ENCODE measurements at places on chromosomes 12 and 14.

DNA sequence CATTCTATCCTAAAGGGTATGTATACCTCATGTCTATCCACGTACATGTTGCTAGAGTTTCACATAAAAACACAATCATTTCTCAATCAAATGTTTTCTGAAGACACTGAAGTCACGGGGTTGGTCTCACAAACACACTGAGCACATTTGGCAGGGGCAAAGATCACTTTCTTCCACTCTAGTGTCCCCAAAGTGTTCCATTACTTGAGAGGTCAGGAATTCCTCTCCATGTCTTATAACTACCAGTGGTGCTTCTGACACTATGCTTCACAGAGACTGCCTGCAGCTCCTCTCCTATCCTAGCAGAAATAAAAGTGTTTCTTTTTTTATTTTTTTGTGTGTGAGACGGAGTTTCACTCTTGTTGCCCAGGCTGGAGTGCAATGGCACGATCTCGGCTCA is 19.1 kb downstream of the ZFYVE1 start:
- DNase-seq: no peak

DNA sequence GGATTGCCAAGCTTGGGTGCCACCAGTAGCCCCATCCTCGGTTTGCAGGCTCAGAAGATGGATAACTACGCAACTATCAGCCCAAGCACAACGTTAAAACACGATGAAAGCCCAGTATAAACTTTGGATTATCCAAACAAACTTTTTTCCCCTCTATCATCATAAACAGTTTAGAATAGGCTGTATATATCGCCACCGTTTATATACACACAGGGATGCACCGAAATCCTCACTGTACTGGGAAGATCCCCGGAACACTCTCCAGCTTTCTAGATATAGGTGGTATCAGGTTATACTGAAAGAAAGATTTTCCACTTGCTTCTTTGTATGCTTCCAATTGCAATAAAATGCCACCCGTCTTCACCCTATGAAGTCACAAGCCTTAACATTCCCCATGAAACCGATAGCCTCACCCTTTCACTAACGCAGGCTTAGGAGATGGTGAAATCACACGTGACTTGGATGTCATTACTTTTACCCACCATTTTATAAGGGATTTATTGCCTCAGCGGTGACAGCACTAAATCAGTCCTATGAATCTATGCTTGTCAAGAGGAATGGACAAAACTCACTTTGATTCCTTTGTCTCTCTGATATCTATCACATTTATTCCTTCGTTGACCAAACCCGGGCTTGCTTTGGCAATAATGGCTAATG is 207.6 kb upstream of the FOXN3 start:
- DNase-seq: no peak

DNA sequence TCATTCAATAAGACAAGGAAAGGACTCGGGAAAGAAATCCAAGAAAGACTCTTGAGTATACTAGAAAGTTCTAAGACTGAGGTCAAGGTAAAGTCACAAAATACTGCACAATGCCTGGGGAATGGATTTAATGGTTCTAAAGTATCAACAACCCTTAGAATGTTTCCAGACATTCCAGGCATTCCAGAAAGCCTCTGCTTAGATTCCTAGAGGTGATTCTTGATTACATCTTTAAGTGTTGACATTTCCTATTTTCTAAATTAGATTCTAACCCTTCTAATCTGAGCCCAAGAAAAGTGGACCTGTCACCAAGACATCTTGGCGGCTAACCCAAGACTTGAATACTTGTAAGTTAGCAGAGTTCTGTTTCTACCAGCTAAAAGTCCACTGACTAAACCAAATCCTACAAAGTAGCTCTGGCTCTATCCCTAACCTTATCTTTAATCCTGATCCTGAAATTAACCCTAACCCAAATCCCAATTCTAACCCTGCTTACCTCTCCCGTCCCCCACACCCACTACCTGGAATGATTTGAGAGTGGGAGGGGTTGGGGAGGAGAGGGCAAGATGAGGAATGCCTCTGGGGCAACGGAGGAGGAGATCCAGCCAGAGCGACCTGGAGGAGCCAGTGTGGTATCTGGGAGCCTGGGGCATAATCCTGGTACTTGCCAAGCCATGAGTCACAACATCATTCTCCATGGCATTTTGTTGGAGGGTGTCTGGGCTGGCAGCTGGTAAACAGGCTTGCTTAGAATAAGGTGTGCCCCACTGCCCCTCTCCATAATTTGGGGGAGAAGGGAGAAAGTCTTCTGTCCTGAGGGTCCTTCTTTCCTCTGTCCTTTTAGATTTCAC is 93.4 kb upstream of the HOXC13 start:
- peak; percentile 16 for DNase-seq

- DNase-seq: no peak
Observed at GRCh38 chr14:21026274-21026987, 1.6 kb upstream of the NDRG2 start.

- DNase-seq: no peak
Observed at GRCh38 chr14:81222691-81223090, 1.9 kb upstream of the GTF2A1 start.

- no peak for DNase-seq
Observed at GRCh38 chr14:49621114-49621881, 699 bp downstream of the MGAT2 start.

DNA sequence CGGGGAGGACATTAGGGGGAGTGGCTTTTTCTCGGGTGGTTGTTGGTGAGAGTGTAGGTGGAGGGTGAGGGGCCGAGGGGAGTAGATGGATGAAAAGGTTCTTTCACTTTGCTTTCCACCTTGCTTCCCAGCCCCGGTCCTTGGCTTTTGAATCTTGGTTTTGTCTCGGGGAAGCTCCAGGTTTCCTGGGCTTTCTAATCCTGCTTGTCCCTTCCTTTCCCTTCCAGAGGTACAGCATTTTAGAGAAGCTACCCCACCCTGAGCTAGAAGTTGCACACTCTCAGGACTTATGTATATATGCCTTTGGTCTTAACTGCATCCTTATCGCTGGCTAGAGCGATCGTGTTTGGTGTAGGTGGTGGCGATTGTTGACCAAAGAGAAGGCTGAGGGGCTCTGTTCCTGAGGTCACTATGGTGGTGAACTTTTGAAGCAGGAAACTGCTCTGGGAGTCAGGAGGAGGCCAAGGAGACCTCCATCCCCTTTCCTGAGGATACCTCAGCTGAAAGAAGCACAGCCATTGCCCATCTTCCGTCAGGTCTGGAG is 862 bp downstream of the PIP4K2C start:
- DNase-seq: no peak

DNA sequence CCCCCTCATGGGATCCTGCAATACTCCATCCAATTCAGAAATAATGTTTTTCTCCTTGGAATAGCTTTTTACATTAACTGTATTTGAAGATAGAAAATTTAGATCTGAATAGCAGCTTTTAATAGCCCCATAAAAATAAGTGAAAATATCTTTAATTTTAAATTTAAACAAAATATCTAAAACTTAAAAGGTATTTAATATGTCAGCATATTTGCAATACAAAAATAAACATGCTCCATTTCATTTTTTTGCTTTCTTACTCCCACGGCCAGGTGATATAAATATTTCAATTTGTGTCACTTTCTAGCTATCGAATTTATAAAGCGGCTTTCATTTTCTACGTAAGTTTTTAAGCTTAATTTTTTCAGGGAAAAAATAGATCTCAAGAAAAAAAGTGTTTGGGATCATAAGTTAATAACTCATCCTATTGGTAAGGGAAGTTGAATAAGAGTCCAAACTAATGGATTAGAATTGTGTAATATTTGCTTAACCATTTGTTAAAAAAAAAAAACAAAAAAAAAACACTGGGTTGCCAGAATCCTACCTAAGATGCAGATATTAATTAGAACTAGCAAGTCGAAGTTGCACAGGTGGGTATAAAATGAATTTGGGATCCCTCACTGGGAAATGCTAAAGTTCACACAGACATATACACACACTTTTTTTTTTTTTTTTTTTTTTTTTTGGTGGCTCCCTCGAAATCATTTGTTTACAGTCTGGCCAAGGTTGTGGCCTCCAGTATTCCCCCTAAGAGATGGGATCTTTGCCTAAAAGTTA is 47.6 kb downstream of the PPP2R5C start:
- no peak for DNase-seq

- DNase-seq: no peak
Observed at GRCh38 chr14:23630687-23631086, 5.5 kb upstream of the DHRS2 start.

GRCh38 chr12:97182769-97183168 is 275.7 kb downstream of the NEDD1 start:
- no peak for DNase-seq

DNA sequence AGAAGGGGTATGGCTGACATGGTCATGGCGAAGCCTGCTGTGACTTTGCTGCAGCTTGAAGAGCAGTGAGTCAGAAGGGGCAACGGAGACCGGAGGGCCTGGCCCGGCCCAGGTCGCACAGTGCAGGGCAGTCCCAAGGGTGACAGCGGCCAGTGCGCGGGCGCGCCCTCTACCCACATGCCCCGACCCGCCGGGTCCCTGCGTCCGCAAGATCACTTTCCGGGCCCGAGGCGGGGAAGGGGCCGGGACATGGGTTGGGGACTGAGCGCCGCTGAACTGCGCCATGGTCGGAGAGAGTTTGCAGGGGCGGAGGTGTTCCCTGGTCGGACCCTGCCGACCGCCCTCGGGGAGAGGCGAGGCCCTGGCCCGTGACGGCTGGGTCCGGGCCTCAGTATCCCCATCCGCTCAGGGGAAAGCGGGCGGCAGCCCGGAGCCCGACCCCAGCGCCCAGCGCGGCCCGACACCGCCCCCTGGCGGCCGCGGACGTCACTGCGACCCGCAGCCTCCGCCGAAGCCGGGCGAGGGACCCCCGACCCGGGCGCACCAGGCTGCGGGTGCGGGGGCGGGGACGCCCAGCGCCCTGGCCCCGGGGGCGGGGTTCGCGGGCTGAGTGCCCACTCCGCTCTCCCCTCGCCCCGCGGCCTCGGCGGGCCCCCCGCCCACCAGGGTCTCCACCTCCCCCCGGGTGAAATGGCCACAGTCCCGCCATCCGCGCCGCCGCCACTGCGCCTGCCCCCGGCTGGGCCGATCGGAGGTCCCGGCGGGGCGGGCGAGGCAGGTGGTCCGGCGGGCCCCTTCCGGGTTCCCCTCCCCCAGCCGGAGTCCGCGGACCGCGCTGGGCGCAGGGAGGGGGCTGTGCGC is 7.2 kb upstream of the ANKRD9 start:
- DNase-seq: no peak

- DNase-seq: no peak
Observed at GRCh38 chr14:31402764-31403439, 17.4 kb downstream of the HEATR5A start.

GRCh38 chr14:23578560-23579310 is at the start of gene JPH4:
Gene JPH4, minus strand, starts transcription at chr14:23578790. Its CDS starts 1,337 bp downstream, at chr14:23577453.
- DNase-seq: no peak

DNA sequence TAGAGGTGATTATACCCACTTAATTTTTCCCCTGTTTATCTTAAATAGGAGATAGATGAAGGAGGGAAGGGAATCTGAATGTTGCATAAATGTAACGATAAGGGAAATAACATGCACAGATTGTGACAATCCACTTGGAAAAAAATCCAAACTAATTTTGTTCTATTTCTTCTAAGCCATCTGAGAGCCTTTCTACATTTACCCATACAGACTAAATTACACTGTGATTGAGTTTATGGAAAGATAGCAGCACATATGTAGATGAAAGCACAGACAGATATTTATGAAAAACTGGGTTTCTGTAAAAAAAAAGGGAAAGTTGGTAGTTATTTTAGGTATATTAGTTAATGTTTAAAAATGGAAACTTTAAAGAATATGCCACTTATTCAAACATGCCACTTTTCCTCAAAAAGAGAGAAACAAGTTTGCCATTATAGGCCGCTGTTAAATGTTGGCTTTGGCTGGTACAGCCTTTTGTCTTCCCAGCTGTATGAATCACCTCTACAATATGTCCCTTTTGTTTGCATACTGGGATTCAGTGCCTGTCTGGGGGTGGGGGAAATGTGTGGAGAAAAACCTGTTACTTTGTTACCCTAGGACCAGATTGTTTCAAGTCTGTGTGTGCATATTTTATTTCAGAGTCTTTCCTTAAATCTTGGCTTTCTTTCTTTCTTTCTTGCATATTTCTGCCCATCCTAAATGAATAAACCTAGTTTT is 470.2 kb upstream of the LMO3 start:
- no peak for DNase-seq

DNA sequence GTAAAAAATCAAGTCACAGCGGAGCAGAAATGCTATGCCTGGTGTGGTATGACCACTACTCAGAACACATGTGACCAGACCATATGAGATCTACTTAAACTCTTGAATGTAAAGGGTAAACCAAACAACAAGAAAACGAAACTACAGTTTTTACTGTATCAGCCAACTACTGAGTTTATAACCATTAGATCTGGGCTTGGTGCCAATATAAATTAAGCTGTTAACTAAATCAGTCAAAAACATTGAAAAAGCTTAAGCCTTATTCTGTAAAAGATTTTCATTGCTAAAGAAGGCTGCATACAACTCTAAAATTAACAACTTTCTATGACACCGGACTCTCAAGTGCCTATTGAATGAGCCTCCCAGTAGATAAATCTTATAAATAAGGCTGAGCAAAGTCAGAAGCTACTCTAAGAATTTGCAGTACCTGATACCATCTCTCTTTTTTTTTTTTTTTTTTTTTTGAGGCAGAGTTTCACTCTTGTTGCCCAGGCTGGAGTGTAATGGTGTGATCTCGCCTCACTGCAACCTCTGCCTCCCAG is 35.4 kb downstream of the SPTLC2 start:
- peak; percentile 69 for DNase-seq

DNA sequence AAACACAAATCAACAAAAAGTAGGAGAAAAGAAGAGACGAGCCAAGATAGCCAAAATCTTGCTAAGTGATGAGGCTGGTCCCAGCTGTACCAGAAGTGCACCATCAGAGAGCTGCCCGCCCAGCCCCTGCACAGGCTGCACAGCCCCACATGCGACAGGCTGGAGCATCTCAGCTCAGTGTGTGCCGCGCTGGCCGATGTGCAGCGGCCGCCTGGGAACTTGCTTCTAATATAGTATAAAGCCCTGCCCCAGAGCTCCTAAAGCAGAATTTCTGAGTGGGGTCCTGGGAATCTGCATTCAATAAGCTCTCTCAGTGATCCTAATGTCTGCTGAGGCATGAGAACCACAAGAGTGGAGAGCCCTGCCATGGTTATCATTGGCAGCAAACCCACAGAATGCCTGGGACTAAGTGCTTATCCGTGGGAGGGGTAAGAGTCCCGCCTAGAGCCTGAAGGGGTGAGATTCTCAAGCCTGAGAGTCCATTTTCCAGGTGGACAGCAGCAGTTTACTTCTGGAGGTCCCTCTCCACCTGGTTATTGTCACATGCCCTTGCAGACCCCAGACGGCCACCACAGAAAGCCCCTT is 171.6 kb downstream of the DPF3 start:
- DNase-seq: no peak

DNA sequence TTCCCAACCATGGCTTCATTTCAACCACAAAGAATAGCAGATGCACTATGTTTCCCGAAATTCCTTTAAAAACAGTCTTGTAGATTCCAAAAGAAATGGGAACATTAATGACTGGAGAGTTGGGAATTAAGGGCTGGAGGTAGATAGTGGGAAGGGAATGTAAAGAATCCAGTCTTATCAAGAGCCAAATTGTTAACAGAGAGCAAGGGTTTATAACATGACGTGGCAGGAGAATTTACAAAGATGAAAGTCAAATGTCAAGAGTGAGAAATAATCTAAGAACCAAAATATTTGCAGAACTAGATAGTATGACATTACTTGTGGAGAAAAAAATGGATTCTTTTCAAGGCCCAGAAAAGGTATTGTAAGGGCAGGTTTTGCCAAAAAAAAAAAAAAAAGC is 200.9 kb downstream of the GRIN2B start:
- DNase-seq: no peak

GRCh38 chr14:99875836-99876235 is 82.6 kb downstream of the EML1 start:
- DNase-seq: no peak
